ENCODE measurements at places on chromosomes 4 and X.

GRCh38 chr4:87982036-87982435 lies 6.5 kb downstream of the SPP1 start:
- no peak for DNase-seq

DNA sequence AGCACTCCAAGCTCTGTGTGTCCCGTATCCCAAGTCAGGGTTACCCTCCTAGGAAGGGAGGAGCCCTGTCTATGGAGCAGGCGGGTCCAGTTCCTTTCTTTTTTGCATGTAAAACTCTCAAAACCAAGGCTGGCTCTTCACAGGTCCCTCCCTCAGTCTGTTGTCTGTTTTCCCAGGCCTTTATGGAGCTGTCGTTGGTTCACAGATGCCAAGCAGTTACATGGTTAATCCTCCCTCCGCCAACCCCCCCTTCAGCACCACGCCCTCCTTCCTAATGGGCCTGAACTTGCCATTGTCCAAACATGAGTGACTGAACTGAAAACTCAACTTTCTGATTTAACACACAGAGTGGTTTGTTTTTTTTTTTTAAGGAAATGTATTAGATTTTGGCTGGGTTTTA lies 148.3 kb downstream of the STOX2 start:
- DNase-seq, result no peak

DNA sequence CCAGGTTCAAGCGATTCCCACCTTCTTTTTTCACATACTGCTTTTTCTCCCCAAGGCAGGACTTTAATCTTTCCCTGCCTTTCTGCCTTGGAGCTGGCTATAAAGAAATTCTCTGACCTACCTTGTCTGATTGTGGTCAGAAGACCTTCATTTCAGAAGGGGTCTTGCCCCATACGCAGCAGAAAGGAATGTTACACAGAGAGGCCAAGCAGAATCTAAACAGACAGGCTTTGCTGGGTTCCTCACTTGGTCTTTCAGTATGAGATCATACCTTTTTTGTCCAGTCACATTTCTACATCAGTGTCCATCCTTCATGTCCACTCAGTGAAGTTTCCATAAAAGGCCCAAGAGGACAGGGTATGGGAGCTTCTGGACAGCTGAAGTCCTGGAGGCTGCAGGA lies 108.3 kb upstream of the RBPJ start:
- DNase-seq, result no peak

DNA sequence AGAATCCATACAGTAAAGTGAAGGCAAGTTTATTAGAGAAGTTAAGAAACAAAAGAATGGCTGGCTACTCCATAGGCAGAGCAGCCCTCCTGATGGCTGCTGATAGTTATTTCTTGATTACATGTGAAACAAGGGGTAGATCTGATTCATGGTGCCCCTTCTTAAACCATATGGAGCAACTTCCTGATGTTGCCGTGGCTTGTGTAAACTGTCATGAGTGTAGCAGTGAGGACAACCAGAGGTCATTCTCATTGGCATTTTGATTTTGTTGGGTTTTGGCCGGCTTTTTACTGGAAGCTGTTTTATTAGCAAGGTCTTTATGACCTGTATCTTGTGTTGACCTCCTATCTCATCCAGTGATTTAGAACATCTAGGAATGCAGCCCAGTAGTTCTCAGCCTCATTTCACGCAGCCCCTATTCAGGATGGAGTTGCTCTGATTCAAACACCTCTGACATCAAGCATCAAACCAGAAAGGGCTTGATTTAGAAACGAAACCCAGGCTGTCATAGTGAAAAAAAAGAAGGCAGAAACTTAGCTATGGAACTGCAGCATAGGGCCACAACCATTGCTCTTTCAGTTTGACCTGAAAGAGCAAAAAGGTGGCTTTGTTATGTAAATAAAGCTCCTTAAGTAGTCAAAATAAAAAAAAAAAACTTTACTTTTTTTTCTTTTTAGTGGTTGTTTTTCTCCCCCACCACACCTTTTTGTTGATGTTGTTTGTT lies 37.8 kb downstream of the SPCS3 start:
- no peak for DNase-seq

DNA sequence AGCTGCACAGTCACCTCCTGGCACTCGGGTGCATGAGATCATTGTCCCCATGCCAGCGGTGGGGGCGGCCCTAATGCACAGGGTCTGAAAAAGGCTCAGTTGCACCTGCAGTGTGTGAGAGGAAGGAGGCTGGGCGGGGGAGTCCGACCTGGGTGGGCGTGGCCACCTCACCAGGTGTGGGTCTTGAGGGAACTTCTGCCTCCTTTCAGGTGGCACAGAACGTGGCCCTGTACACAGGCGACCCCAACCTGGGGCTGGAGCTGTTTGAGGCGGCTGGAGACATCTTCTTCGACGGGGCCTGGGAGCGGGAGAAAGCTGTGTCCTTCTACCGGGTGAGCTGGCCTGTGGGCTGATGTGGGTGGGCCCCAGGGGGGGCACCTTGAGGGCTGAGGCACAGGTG lies 34.3 kb upstream of the HTRA3 start:
- peak; percentile 89 for DNase-seq

DNA sequence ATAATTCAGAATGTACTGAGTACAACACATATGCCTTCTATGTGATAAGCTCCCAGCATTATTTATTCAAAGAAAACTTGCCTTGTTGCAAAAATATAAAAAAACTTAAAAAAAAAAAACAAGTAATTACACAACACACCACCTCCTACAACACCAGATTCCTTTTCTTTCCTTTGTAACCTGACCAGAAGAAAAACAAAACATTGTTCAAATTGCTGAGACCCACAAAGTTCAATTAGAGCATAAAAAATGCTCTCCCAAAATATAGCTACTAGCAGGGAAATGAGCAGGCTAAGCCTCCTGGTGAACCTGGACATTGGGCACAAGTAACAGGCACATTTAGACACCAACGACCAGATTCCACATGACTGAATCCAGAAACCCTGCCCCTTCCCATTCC lies 38.3 kb downstream of the MECP2 start:
- DNase-seq, result no peak

- no peak for DNase-seq
Observed at GRCh38 chrX:149522916-149523315, 17.8 kb upstream of the IDS start.

GRCh38 chrX:69505772-69506616 lies 1.9 kb downstream of the NALF2 start:
- DNase-seq, result no peak

DNA sequence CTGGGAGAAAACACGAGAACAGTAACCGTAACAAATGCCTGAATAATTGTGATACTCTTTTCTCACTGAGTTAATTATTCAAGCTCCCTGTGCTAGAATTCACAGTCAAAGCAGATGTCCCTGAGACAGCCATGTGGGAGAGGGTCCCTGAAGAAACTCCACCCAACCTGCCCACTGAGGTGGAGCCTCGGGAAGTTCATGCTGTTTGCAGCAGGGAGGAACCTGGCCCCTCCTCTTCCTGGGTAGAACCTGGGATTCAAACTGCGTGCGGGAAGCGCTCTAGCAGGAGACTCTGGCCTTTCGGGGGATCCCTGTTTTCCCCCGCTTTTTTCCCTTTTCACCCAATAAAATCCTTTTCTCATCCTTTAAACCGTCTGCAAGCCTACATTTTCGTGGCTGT lies 20.2 kb upstream of the RHOH start:
- DNase-seq, result no peak

GRCh38 chr4:54217642-54218495 lies 11.2 kb upstream of the PDGFRA start:
- peak; percentile 58 for DNase-seq

DNA sequence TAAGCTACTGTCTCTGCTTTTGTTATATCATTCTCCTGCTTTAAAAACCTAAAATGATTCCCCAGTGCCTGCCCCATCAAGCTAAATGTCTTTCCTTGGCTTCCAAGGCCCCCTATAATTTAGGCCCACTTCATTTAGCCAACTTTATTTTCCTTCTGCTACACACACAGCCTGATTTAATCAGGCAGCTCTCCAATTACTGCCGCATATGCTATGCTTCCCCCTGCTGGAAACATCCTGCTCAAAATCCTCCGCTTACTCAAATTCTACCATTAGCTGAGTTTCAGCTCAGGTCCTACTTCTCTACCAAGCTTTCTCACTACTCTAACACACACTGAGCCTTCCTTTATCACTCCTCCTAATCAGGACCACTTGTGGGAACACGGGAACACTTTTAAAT lies 17.0 kb downstream of the LAMP2 start:
- DNase-seq, result no peak

GRCh38 chr4:76588274-76588673 lies 153.2 kb downstream of the SHROOM3 start:
- DNase-seq, result no peak

- DNase-seq, result no peak
Observed at GRCh38 chr4:38094419-38094818, 134.2 kb downstream of the PTTG2 start.

DNA sequence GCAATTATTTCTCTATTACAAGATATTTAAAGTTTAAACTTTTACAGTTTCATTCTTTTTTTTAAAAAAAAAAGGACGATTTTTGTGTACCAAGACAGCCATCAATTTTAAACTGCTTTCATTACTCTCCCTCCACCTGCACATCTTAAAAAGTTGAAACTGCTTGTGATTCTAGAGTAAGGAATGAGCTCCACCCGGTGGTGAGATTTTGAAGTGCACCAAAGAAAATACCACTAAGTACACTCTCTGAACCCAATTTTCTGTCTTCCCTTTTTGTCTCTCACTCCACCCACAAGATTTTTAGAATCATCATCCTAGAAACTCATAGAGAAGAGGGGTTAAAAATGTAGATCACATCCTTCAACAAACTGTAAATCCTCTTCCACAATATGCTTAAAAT lies 91.3 kb upstream of the WDR44 start:
- peak; percentile 51 for DNase-seq

DNA sequence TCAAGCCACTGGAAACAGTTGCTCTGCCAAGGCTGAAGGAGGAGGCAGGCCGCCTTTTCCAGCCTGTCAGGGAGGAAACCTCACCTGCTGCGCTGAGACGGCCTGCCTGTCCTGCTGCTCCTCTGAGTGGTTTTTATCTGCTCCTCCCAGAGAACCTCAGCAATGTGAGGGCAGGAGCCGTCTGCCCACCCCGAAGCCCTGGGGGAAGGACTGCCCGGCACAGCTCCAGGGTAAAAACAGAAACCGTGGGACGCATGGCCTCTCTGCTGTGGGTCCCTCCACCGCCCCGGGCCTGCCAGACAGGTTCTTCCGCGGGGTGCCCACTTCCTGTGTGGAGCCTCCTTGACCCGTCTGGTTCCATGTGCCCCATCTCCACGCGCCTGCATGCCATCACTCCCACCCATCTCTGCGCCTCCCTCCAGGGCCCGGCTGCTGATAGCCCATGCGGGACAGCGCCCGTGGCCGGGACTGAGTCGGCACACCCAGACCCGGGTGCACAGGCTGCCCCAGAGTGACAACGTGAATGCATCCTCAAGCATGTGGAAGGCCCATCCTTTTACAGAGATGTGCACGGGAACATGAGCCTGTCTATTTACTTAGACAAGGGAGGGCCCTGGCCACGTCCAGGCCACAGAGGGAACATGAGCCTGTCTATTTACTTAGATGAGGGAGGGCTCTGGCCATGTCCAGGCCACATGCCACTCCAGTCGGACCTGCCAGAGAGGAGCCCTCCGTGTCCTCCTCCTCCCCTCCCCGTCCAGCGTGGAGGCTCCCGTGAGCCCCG lies 4.0 kb upstream of the SLC49A3 start:
- no peak for DNase-seq

DNA sequence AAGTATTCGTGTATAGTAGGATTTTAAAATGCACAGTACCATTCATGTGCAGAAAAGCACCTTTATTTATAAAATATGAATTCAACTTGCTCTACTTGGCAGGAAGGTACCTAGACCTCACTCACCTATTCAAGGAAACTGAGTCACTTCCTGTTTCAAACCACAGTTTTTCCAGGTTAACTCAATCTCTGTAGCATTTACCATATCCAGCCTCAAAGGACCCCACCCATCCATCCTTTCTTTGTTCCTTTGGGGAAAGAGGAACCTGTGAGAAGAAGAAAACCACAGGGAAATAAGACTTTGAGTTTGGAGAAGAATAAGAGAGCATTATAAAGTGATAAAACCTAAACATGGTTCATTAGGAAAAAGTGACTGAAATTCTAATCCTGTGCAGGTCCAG lies 250.7 kb downstream of the CBR4 start:
- DNase-seq, result no peak

DNA sequence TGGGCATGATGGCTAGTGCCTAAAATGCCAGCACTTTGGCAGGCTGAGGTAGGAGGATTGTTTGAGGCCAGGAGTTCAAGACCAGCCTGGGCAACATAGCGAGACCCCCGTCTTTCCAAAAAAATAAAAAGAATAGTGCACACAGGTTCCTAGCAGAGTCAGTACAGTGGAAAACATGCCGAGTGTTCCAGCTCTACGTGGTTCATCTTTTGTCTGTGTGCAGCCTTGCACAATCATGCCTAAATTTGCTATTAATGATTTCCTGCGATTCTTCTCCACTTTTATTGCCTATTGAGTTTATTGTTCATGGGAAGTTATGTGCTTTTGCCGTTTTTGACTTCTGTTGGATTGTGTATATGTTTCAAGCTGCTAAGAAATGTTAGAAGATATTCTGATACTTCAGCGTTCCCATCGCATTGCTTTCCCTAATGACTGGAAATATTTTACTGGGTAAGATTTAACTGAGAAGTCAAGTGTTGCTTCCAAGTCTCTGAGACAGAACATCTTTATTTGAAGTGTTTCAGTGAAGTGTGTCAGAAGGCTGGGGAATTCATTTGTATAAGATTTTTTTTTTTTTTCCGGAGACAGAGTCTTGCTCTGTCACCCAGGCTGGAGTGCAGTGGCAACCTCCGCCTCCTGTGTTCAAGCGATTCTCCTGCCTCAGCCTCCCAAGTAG lies 11.3 kb downstream of the DOCK11 start:
- DNase-seq, result no peak

- DNase-seq, result no peak
Observed at GRCh38 chrX:39726771-39727170, 371.0 kb downstream of the BCOR start.

GRCh38 chr4:26607776-26608175 lies 23.9 kb downstream of the TBC1D19 start:
- DNase-seq, result no peak

- DNase-seq, result no peak
Observed at GRCh38 chrX:20026278-20026677, 35.4 kb upstream of the BCLAF3 start.

Data from RPMI8226 (cell line).